ENCODE measurements at places on chromosomes 7 and 10.

- DNase-seq, result no peak
Measured at GRCh38 chr10:42876945-42877344, 94.3 kb downstream of the BMS1 start.

DNA sequence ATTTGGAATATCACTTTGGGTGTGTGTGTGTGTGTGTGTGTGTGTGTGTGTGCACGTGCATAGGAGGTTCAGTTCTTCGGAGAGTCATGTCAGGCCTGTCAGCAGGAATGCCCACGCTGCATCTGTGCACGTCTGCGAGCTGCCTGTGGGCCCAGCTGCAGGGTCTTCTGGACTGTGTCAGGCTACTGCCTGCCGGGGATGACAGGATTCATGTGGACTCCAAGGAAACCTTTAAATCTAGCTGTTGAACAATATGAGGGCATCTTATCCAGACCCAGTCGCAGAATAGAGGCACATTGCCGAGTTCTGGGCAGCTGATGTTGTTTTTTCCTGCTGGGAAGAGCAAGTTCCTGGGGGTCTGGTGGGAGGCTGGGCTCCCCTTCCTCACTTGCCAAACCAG is 19.0 kb downstream of the AQP1 start:
- DNase-seq, result no peak

- no peak for DNase-seq
Measured at GRCh38 chr7:157006205-157006747, 4.2 kb downstream of the MNX1 start.

GRCh38 chr10:92598321-92598720 is 5.4 kb downstream of the KIF11 start:
- no peak for DNase-seq

GRCh38 chr7:45295222-45295621 is 137.6 kb downstream of the RAMP3 start:
- no peak for DNase-seq

GRCh38 chr10:121079226-121079625 is 228.1 kb downstream of the WDR11 start:
- DNase-seq, result no peak

GRCh38 chr10:17217631-17218232 is 10.3 kb upstream of the VIM start:
- no peak for DNase-seq

GRCh38 chr7:106462365-106462859 is 177.6 kb upstream of the NAMPT start:
- peak; percentile 17 for DNase-seq

DNA sequence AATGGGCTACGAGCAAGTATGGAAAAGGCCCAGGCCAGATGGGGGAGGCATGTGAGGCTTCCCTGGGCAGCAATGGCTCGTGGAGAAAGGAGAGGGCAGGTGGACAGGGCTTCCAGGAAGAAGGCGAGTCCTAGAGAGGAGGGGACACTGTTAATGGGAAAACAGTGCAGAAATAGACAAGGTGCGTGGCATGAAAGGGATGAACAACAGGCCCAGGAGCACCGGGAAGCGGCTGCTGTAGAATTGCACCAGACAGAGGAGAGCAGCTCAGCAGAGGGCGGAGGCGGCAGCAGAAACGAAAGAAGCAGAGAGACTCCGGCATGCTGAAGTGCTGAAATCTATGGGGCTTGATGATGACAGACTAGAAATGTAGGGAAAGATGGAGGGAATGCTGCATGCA is 102.1 kb downstream of the PIP4K2A start:
- DNase-seq, result no peak

DNA sequence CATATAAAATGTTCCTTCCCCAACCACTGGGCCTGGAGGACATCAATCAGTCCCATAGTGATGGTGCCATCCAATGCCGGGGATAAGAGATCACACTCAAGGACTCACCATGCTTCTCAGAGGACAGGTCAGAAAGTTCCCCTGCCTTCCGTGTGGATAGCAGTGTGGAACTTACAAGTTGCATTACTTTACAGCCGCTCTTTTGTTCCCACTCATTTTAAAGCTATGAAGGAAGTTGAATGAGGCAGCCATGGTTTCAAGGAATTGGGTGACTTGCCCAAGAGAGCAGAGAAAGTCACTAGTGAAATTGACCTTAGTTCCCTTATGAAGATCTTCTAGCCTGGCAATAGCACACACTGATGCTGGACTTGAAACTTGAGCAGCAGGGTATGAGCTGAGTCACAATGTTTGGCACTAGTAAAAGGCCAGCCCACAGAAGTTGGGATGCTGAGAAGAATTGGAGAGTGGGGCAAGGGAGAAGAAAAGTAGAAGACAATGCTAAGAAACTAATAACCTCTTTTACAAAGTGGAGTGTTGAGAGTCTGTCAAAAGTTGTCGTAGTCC is 78.7 kb downstream of the CXCL12 start:
- no peak for DNase-seq

GRCh38 chr7:80453699-80454340 is 58.0 kb downstream of the GNAT3 start:
- peak; percentile 51 for DNase-seq

DNA sequence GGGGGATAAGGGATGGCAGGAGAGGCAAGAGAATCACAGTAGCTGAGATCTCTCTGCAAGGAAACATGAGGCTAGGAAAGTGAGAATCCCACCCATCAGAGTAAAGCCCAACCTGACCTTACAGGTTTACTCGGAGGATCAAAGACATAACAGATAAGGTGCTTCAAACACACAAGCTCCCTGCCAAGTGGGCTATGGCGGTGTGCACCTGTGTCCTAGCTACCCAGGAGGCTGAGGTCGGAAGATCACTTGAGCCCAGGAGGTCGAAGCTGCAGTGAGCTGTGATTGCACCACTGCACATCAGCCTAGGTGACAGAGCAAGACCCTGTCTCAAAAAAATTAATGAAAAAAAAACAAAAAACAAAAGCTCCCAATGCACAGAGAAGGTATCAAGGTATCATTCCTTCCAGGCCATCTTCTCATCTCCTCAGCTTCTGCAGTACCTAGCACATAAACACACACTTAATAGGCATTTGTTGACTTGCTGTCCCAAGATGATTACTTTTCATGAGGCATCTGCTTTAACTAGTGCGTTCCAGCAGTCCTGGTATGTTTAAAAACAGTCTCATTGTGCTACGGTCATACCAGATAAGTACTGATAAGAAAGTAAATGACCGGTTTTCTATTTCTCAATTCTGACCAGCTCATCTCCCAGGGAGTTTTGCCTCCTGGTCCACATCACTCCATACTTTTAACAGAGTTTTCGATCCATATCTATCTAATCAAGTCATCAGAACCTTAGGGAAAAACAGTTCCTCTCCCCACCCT is 13.3 kb downstream of the GNA12 start:
- peak; percentile 31 for DNase-seq

GRCh38 chr7:101667920-101668319 is 38.8 kb upstream of the MYL10 start:
- DNase-seq, result no peak

DNA sequence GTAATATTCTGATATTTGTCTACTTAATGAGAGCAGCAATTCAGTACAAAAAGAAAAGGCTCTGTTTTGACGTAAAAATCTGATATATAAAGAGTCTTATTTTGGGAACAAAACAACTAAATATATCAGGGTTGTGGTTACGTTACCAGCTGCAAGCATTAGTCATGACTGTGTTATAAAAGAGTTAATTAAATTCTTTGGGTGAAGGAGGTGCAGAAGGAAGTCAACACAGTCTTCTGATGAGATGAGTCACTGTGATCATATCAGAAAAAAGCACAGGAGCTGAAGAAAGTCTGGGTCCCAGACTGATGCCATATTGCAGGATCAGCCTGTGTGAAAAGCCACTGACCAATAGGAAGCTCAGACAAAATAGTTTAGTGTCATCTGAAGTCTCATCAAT is 234.3 kb upstream of the TEX47 start:
- no peak for DNase-seq

GRCh38 chr7:1494447-1494846 is 9.7 kb downstream of the INTS1 start:
- no peak for DNase-seq

DNA sequence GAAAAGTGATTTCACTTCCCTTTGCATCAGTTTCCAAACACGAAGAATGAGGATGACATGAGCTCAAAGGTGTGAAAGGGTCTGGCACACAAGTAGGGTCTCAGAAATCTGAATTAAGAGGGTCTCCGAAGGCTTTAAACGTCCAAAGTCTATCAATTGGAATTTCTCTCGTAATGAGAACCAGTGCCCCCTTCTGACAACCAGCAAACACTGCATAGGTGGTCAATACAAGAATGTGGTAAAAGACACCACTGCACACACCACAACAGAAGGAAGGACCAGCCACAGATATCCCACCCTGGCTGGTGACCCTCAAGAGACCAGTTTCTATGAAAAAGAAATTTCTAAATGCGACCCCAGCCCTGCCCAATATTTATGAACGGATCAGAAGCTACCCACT is 78.1 kb downstream of the CALN1 start:
- no peak for DNase-seq

DNA sequence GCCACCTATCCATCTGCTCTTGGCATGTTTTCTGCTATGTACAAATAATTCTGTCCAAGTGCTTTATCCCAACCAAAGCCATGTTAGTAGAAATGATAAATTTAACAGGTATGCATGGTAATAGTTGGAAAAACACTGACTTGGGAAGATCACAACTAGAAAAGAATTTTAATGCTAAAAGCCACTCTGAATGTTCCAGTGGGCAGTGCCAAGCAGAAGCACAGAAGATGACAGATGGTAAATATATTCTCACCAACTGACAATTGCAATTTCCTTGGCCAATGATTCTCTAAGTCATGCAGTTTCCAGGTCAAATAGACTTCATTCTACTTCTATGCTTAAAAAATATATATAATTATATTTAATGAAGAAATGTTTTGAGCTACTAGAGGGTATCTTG is 83.6 kb upstream of the SEMA3C start:
- DNase-seq, result no peak

GRCh38 chr7:151205730-151206129 is 4.6 kb downstream of the H2BK1 start:
- DNase-seq, result no peak

DNA sequence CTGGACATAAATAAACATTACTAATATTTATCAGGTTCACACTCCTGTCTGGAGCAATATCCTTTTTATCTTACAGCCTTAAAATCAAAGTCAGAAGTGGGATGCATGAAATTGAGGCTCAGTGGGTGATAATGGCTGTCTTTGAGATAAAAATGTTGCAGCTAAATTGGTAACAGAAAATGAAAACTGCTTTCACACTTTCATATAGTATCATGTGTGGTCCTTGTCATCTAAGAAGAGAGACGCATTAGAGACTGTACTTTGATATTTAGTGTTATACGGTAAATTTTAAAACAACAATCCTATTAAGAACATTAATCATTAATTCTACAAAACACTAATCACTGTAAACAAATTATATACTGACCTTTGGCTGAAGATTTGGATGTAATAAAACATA is 235.2 kb upstream of the HGF start:
- no peak for DNase-seq

DNA sequence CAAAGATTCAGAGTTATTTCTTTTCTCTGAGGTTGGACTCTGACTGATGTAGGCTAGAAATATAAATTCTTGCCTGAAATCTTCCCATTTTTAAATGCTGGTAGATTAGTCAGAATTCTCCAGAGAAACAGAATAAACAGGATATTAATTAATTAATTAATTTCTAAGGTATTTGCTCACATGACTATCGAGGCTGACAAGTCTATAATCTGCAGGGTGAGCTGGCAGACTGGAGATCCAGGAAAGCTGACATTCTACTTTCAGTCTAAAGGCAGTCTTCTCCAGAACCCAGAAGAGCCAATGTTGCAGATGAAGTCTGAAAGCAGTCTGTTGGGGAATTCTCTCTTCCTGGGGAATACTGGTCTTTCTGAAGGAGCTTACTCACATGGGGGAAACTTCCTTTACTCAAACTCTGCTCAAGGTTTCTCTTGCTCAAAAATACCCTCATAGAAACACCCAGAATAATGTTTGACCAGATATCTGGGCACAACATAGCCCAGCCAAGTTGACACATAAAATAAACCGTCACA is 189.7 kb downstream of the KIF20B start:
- DNase-seq, result no peak

- DNase-seq, result no peak
Measured at GRCh38 chr7:142784096-142784495, 13.3 kb downstream of the PRSS2 start.

- DNase-seq, result no peak
Measured at GRCh38 chr10:113084031-113084430, 134.0 kb downstream of the TCF7L2 start.

DNA sequence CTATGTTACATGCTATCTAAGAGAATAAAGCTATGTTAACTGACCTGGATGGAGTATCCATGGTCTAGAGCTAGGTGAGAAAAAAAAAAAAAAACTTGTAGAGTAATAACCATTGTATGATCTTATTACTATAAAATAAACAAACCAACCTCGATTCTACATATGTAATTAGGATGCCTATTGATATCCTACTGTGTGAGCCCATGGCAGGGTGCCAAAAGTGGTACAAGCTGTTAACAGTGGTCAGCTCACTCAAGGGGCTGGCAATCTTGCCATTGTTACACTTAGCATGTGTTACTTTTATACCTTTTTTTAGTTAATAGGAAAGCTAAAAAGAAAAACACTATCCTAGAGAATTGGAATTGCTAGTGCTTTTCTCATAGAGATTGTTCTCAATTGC is 13.5 kb upstream of the IL6 start:
- no peak for DNase-seq

- DNase-seq, result no peak
Measured at GRCh38 chr10:132370426-132371340, 26.3 kb upstream of the PWWP2B start.

DNA sequence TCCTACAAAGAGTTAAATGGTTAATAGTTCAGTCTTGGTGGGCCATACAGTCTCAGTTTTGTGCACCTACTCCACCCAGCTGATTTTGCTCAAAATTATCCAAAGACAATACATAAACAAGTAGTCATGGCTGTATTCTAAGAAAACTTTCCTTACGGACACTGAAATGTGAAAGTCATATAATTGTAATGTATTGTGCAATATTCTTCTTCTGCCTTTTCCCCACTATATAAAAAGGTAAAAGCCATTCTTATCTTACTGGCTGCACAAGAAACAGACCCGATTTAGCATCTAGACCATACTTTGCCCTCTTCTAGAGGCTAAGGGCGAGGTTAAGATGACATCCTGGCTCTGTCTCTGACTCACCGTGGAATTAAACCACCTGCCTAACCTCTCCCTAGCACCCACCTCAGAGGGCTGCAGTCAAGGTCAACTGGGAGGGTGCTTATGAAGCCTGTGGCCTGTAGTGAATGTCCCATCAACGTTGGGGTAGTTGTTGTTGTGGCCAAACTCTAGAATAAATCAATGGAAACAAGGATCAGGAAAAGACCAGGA is 63.8 kb upstream of the DOCK1 start:
- DNase-seq, result no peak

DNA sequence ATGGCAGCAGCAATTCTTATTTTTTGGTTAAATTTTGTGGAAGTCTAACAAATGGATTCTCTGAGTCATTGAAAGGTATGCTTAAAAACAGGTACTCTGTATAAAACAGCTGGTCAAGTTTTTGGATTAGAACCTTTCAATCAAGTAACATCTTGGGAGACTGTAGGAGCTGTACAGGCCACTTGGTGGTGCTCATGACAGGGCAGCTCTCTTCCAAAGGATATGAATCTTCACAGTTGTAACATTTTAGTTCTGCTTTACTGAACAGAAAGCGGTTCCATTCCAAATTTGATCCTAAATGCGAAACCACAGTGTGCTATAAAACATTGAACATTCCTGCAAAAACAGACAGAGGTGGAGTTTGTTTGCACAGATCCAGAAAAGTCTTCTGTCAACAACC is 44.5 kb upstream of the AGR3 start:
- DNase-seq, result peak; percentile 24

All from erythroblast (primary cell).